ENCODE measurements at places on chromosomes 12 and 14.
A peak's percentile ranks its signal among the peaks of the same experiment; 100 is the strongest.

GRCh38 chr14:99779751-99780150 lies 13.5 kb upstream of the EML1 start:
- no peak for DNase-seq

DNA sequence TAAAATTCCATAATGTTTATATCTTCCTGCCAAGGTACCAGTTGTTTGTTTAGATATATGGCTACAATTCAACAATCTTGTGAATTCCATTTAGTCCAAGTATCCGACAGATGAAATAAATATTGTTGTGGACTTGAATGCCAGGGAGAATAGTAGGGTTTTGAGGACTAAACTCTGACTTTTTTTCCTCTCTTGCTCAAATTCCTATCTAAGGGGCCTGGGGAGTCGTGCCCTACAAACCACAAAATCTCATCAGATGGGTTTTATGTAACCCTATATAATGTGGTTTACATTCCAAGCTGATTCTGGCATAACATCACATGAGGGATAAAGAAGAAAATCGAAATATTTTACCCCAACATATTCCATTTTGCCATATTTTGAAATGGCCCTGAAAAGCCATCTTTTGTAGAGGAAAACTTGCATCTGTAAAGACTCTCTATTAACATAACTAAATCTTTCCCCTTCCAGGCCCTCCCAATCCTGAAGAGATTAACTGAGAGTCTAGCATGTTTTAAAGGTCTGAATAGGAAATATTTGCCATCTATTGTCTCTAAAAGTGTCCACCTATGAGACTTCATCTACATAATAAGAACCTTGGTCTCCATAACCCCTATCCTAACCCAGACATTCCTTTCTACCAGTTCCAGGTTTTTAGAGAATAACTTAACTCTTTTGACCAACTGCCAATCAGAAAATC lies 184.7 kb upstream of the KITLG start:
- no peak for DNase-seq

DNA sequence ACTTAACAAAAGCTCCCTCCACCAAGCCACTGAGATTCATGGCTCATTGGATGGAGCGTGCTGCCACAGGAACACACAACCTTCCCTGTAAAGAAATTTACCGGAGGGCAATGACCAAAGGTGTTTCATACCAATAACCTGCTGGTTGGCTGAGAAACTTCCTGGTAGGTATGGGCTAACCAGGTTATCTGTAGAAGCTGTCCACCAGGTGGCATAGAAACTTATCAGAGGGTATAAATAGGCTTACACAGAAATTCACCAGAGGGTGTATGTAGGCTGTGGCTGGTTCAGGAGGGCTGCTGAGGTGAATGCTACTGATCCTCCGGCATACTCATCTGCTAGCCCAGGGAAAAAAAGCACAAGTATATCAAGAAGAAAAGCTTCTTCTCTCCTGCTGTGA lies 27.1 kb upstream of the MTERF2 start:
- no peak for DNase-seq

DNA sequence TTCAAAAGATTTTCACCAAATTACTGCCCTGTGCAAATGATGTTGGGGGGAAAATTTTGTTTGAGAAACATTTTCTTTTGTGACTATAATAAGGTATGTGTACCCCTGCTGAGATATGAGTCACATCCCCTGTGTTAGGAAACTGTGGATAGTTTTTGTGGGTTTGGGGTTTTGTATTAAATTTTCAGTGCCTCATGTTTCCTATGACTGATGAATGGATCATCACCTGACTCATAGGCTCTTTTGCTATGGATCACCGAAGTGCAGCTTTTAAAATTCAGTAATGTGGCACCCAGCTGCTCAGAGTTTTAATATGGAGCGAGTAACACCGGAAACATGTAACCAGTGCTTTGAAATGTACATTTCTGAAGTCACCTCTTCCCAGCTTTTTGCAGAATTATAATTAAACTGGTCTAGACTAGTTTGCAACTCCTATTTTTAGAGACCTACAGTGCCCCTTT lies 167.4 kb upstream of the HMGA2 start:
- DNase-seq: no peak

GRCh38 chr12:93089805-93090569 lies 160.9 kb upstream of the EEA1 start:
- DNase-seq: no peak

DNA sequence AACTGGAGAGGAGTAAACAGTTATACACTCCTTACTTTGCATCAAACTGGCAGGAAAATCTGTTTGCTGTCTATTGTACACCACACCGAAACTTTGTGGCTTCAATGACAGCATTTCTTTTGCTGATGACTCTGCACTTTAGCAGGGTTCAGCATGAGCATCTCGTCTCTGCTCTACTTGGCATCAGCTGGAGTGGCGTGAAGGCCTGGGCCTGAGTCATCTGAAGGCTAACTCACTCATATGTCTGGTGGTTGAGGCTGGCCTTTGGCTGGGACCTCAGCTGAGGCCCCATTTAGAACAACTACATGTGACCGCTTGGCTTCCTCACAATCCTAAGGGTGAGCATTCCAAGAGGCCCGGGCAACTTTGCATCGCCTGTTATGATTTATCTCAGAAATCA lies 28.7 kb upstream of the REP15 start:
- DNase-seq: no peak

- no peak for DNase-seq
Measured at GRCh38 chr12:47602949-47603558, 102.8 kb downstream of the RPAP3 start.

GRCh38 chr14:68327231-68327630 lies 465.6 kb downstream of the ZFP36L1 start:
- DNase-seq: no peak

DNA sequence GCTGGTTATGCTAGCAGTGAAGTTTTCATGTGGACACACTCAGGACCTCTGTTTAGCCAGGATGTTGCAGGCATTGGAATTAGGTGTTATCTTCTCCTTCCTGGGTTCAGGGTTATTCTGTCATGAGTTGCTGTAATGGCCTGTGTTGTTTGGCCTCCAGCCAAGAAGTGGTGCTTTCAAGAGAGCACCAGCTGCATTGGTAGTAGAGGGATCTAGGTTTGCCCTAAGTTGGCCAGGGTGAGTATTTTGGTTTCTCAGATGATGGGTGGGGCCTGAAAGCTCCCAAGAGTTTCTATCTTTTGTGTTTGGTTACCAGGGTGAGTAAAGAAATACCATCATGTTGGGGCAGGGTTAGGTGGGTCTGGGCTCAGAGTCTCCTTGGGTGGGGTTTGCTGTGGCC lies 2.7 kb upstream of the GZMH start:
- no peak for DNase-seq

GRCh38 chr14:95195031-95195430 lies 37.7 kb upstream of the DICER1 start:
- no peak for DNase-seq

GRCh38 chr12:95096852-95097251 lies 23.4 kb upstream of the NR2C1 start:
- DNase-seq: no peak

- DNase-seq: no peak
Measured at GRCh38 chr12:19181666-19182426, 52.3 kb downstream of the PLEKHA5 start.

DNA sequence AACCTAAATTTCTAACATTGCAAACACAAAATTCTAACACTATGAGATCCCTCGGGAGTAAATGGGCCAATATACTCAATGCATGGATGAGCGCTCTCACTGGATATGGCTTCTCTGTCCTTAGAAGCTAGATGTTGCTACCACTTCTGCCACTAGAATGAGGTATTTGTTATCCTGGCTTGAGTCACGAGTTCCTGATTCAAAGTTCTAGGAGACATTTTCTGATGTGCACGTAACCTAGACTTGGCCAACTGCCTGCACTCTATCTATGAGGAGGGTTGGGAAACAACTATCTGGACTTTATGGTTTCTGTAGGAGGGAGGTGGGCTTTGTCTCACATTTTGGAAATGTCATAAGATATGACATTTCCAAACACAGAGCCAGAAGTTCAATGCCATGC lies 37.6 kb downstream of the FERMT2 start:
- no peak for DNase-seq

GRCh38 chr12:26402648-26403047 lies 207.3 kb downstream of the SSPN start:
- DNase-seq: no peak

DNA sequence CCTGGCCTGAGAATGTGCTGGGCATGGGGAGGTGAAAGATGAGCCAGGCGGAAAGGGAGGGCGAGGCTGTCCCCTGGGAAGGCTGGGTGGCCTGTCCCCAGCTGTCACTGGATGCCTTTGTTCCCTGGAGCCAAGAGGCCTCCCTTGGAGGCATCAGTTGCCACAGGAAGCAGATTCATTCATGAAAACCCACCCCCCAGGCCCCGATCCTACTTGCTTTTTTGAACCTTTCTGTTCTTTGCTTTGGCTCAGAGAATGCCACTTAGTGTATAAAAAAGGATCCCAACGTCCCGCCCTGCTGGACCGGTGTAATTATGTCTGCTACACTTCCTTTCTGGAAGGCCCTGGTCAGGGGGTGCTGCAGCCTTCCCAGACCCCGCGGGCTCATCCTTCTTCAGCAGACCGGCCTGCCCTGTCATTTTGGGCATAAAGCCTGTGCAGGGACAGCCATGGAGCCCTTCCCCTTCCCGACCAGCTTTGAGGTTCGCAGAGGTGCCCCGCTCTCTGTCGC lies 220.2 kb downstream of the SLC41A2 start:
- DNase-seq: no peak

DNA sequence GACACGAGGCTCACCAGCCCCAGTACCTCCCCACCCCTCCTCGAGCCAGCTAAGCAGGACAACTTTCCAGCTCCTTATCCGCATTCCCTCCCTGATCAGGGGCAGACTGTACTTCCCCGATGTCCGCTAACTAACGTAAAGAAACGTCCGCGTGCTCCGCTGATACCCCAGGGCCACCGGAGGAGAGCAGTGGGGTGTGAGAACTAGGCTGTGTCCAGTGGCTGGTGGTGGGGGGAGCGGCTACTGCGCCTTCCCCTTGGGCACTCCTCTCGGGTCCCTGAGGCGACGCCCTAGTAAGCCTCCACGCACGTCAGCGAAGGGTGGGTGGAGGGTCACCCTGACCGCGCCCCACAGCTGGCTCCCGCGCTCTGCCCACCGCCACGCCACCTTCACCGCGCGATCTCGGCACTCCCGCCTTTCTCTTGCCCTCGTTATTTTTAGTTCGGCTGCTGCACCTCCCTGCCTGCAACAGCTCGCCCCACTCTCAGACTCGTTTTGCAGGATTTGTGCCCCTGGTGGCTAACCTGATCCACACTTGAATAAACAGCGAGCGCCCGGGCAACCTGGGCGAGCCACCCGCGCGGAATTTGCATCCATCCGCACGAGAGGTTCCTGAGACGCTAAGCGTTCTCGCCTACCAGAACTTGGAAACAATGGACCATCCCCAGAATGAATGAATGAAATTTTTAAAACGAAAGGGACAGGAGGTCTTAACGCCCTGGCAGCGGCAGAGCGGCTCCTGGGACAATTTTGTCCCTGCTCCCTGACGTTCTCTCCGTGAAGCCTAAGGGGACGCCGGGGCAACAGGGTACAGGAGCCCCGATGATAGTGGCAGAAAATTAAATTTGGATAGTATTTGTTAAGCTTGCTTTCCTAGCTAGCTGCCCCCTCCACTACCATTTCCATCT lies 6.9 kb upstream of the BMP4 start:
- peak; percentile 71 for DNase-seq

GRCh38 chr12:53145383-53146260 lies 34.9 kb upstream of the ZNF740 start:
- no peak for DNase-seq

DNA sequence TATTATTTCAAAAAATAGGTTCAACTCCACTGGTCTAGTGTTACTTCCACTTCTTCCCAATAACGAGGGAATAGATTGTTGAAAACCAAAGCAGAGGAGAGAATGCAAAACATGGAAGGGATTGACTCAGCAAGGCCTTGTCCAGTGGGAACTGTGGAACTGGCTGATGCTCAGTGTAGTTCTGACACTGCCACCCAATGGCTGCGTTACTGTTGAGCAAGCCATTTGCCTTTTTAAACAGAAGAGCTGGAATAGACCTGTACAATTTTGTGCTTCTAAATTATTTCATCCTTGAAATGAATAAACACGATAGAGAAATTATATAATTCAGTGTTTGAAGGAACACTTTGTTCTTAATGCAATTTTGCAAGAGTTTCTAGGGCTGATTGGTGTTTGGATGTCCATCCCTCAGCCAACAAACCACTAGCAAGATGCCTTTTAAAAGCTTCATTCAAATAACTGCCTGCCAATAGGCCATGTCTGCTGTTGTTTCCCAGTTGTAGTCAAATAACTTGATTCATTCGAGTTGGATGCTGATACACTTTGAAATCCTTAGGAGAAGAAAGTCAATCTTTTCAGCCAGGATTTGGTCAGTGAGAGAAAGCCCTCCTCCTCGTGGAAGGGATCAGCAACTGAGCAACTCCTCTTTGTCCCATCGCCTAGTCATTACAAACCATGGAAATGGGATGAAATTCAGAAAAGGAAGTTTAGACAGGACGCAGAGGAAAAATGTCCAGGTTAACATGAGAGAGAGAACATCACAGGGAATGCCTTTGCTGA lies 7.3 kb upstream of the MGP start:
- peak; percentile 92 for DNase-seq

DNA sequence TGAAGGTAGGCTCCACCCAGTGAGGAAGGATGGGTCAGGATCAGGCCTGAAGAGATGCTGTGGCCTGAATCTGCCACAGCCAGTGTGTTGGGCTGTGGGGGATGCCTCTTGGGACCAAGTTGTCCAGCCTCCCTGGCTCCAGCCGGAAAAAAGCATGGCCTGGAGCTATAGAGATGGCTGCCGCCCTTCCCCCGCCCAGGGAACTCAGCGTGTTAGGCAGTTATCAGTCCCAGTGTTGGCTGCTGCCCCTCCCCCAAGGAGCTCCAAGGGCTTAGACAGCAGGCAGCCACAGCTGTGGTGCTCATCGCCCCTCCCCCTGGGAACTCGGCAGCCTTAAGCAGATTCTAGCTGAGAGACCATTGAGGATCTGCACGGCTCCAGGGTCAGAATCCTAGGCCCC lies 158.0 kb downstream of the CAPZA3 start:
- DNase-seq: no peak

DNA sequence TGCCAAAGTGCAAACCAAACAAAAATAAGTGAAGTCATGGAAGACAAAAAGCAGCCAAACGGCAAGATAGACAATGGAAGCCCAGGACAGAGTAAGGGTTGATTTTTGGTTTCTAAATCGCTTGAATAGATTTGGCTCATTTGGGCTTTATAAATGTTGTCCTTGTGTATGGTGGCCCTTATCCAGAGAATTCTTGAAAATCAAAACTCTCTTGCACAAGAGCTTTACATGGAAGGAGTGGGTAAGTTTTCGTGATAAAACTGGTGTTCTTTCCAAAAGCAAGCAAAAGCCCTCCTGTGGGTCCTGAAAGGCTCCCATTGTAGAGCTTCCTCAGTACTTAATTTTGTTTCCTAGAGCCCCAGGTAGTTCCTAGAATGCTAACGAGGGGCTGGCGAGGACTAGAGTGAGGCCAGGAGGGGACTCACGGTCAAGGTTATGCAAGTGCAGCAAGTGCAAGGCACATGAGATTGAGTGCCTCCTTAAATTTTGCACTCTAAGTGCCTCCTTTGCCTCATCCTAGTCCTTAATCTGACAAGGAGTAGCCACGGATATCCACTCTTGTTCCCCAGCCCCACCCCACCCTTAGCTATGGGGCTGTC lies 4.1 kb downstream of the SIX6 start:
- no peak for DNase-seq

GRCh38 chr14:90580377-90581335 lies 183.8 kb downstream of the CALM1 start:
- DNase-seq: no peak
